ENCODE measurements at places on chromosomes 5 and 9.
A peak's percentile ranks its signal among the peaks of the same experiment; 100 is the strongest.

DNA sequence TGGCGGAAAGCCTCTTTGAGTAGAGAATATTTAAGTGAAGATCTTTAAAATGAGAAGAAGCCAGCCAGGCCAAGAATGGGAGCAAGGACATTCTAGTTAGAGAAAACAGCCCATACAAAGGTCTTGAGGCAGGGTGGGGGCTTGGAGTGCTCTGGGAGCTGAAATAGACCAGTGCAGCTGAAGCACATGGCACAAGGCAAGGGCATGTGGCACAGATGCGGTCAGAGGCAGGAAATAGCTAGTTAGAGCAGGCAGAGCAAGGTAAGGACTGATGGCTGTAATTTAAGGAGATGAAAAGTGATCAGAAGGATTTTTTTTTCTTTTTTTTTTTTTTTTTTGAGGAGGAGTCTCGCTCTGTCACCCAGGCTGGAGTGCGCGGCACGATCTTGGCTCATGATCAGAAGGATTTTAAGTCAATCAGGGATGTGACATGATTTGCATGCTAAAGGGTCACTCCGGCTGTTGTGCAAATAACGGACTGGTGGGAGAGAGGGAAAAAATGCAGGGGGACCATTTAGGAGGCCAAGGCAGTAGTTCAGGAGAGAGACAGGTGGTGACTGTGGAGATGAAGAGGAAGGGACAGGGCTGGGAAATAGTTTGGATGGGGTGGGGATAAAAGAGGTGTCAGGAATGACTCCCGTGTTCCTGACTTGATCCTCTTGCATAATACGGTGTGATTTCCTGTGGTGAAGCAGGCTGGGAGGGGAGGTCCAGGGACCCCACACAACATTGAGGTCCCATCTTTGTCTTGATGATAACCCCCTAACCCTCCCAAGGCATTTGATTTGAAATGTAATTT lies 207.6 kb downstream of the HSPA4 start:
- no peak for DNase-seq

- no peak for DNase-seq
Measured at GRCh38 chr5:17679597-17680203, 45.4 kb downstream of the TAF11L14 start.

DNA sequence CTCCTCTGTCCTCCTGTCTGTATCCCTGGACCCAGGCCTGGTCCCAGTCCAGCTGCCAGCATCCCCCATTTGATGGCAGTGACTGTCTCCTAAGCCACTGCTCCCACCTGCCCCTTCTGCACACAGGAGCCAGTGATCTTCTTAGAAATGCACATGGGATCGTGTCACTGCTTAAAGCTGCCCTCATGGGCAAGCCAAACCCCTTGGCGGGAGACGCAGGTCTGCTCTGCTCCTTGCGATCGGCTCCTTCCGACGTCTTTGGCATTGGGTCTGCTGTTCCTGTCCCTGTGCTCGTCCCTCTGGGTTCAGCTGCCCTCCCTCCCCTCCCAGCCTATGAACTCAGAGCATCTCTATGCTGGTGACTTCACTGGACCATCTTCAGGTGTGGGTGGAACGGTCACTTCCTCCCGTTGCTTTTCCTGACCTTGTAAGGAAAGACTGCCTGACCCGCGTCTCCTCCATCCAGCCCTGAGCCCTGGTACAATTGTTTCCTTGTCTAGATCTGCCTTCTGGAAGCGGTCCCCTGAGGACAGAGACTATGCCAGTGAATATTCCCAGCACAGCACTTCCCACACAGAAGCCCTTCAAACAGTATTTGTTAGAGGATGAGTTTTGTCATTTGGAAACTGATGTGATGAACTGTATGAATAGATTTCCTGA lies 116.5 kb downstream of the ZNF354C start:
- DNase-seq, result no peak

- no peak for DNase-seq
Measured at GRCh38 chr5:85951707-85952210, 666.0 kb upstream of the COX7C start.

GRCh38 chr5:169088028-169088725 lies 212.8 kb downstream of the SLIT3 start:
- DNase-seq, result no peak

DNA sequence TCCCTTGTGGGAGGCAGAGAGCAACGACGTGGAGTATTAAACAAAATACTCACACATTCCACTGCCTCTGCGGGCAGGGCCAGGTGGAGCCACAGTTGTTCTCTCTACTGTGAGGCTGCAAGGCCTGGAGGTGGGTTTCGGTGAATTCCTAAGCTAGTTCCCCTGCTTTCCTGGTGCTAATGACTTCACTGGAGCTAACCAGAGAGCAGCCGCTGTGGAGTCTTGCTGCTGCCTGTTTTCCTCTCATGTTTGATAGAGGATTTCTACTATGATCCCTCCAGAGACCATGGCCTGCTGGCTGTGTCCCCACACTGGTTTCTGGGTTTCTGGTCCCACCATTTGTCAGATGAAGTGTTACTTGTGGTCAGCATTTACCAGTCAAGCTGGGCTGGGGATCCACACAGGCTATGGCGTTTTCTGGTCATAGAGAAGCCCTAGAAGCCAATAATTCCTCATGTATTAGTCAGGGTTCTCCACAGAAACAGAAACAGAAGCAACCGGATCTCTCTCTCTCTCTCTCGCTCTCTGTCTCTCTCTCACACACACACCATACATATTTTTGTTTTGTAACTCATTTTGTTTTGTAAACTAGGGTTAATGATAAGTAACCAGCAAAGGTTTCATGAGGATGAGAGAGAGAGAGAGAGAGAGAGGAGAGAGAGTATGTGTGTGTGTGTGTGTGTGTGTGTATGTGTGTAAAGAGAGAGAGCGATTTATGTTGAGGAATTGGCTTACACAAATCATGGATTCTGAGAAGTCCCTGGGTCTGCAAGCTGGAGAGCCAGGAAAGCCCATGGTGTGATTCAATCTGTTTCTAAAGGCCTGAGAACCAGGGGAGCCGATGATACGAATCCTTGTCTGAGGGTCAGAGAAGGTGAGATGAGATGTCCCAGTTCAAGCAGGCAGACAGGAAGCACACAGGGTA lies 403.0 kb downstream of the GADD45G start:
- peak; percentile 90 for DNase-seq

- DNase-seq, result no peak
Measured at GRCh38 chr5:74085782-74086181, 459.8 kb downstream of the ARHGEF28 start.

GRCh38 chr5:78545406-78545805 lies 103.2 kb downstream of the LHFPL2 start:
- DNase-seq, result no peak

DNA sequence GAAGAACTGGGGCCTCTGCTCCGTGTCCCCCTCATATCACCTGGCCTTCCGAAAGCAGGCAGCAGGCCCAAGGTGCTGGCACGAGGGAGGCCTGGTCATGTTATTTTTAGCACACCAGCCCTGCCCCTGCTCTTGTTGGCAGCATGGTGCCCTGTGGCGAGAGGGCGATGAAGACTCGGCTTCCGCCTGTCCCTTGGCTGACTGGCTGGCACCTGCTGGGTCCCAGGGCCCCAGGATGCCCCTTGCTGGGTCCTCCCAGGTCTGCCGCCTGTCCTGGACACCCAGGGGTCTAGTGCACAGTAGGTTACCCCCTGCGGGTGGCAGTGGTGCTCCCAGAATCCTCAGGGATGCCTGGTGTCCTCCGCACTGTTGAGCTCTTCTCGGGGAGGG lies 77.0 kb downstream of the RXRA start:
- DNase-seq, result no peak

- no peak for DNase-seq
Measured at GRCh38 chr5:168057905-168058304, 233.5 kb upstream of the WWC1 start.

GRCh38 chr9:33737811-33738606 lies 57.4 kb upstream of the PRSS3 start:
- peak; percentile 59 for DNase-seq

DNA sequence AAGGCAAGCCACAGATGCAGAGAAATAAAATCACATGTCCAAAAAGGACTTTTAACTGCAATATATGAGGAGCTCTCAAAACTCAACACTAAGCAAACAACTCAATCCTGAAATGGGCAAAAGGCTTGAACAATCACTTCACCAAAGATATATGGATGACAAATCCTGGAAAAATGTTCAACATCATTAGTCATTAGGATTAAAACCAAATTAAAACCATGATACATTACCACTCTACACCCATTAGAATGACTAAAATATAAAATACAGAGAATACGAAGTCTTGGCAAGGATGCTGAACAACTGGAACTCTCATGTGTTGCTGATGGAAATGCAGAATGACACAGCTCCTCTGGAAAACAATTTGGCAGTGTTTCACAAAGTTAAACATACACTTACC lies 277.4 kb downstream of the TLE1 start:
- peak; percentile 56 for DNase-seq

GRCh38 chr9:98570663-98571440 lies 137.9 kb downstream of the GABBR2 start:
- no peak for DNase-seq

- DNase-seq, result peak; percentile 11
Measured at GRCh38 chr5:108720391-108720790, 27.3 kb upstream of the FER start.

- DNase-seq, result no peak
Measured at GRCh38 chr5:93329756-93330155, 251.3 kb downstream of the NR2F1-AS1 start.
